Activated naive CD8-positive, alpha-beta T cell treated with anti-CD3 and anti-CD28 coated beads, Interleukin-2, amount 10 ng/mL, durations not matched to agents 7 days and 5 days (primary cell): ENCODE measurements at places on chromosomes 13 and 19. TPM values are rescaled to one million over a fixed set of nuclear protein-coding genes. Genes with fewer than 3 reads are reported as not detected.

The ACP7 gene
- total RNA-seq, result not detected

The SPRED3 gene
- total RNA-seq, result 2.6 TPM

The SCGB2B2 gene
- 0.26 TPM for total RNA-seq

The CGB1 gene
- not detected for total RNA-seq

The CBARP gene
- total RNA-seq, result 0.14 TPM

The FPR1 gene
- total RNA-seq, result not detected

The NTF4 gene
- not detected for total RNA-seq

The ADGRE2 gene
- total RNA-seq, result 0.54 TPM

The CEACAM8 gene
- total RNA-seq, result not detected

The THSD8 gene
- total RNA-seq, result 5.8 TPM

The GRIN3B gene
- not detected for total RNA-seq

The ZNF626 gene
- 13.6 TPM for total RNA-seq

The ZNF823 gene
- total RNA-seq, result 6.5 TPM

The SPC24 gene
- total RNA-seq, result 63.0 TPM

The CD79A gene
- 28.0 TPM for total RNA-seq

The NPAS1 gene
- 0.61 TPM for total RNA-seq

The ZNF543 gene
- total RNA-seq, result 12.5 TPM

The DENND1C gene
- 126 TPM for total RNA-seq

The PRR22 gene
- total RNA-seq, result 3.8 TPM

The RYR1 gene
- 3.5 TPM for total RNA-seq

The ATXN8OS gene
- total RNA-seq, result not detected

The OR10H4 gene
- total RNA-seq, result not detected

The ZNF534 gene
- total RNA-seq, result not detected

The ZNF331 gene
- total RNA-seq, result 29.8 TPM

The CILP2 gene
- total RNA-seq, result 0.14 TPM

The PABPC3 gene
- 0.65 TPM for total RNA-seq

The ZNF568 gene
- 14.7 TPM for total RNA-seq

The SLC27A1 gene
- total RNA-seq, result 9.8 TPM

The SPACA4 gene
- not detected for total RNA-seq

The ITGBL1 gene
- not detected for total RNA-seq

The CADM4 gene
- 0.36 TPM for total RNA-seq

The SIGLEC8 gene
- total RNA-seq, result not detected

The KIR2DL3 gene
- total RNA-seq, result not detected

The AKAP8 gene
- 59.1 TPM for total RNA-seq

The GZMM gene
- 81.5 TPM for total RNA-seq

The ZNF418 gene
- total RNA-seq, result 16.8 TPM

The PTPRH gene
- total RNA-seq, result not detected

The HPN gene
- not detected for total RNA-seq

The R3HDM4 gene
- total RNA-seq, result 113 TPM

The ZNF763 gene
- total RNA-seq, result 5.2 TPM

The RNF225 gene
- 0.94 TPM for total RNA-seq

The KLK2 gene
- 0.44 TPM for total RNA-seq

The SYCN gene
- total RNA-seq, result not detected

The ARHGAP45 gene
- total RNA-seq, result 576 TPM

The CYP4F3 gene
- total RNA-seq, result not detected

The WBP4 gene
- total RNA-seq, result 9.3 TPM

The ZNF547 gene
- 7.8 TPM for total RNA-seq
